ENCODE measurements at places on chromosomes 7 and 10. TPM values are rescaled to one million over a fixed set of nuclear protein-coding genes. Genes with fewer than 3 reads are reported as not detected.

Gene HOXA3
- not detected for total RNA-seq

Gene ITIH5
- total RNA-seq, result 0.29 TPM

Gene ECD
- total RNA-seq, result 31.3 TPM

DNA sequence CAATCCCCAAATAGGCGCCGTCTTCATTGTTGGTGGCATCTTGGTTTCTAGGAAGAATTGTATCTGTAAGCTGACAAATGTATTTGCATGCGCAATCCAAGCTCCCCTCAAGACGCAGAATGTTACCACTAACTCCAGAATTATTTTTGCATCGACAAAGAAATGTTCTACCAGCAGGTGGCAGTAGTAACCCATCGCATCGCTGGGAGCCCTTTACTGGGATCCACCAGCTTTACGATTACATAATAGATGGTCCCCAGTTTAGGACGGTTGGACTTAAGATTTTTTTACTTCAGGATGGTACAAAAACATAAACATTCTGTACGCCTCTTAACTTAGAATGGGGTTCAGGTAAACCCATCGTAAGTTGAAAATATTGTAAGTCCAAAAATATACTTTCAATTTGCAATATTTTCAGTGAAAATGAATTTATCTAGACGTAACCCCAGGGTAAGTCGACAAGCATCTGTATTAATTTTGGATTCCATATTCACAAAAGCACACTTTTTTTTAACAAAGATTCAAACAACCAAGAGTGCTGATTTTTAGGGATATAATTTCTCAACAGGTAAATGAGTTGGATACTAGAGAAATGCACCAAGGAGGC, 114.0 kb upstream of the COBL start:
- DNase-seq, result peak; percentile 71

DNA sequence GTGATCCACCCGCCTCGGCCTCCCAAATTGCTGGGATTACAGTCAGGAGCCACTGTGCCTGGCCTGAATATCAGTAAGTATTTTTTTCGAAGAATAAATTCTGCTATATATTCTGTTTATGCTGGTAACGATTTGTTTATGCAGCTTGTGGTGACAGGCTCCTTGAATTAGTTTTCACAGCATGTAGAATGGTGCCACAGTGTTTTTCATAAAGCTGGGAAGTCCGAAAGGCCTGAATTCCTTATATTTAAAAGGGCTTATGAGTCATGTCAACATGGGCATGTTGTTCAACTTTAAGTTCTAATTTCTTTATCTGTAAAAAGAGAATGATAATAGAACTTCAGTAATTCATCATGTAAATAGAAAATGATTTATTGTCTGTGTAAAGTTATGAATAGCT, 42.2 kb upstream of the WASL start:
- no peak for DNase-seq

- DNase-seq, result peak; percentile 64
These were observed 16.9 kb upstream of the PALD1 start for GRCh38 chr10:70461397-70462348.

DNA sequence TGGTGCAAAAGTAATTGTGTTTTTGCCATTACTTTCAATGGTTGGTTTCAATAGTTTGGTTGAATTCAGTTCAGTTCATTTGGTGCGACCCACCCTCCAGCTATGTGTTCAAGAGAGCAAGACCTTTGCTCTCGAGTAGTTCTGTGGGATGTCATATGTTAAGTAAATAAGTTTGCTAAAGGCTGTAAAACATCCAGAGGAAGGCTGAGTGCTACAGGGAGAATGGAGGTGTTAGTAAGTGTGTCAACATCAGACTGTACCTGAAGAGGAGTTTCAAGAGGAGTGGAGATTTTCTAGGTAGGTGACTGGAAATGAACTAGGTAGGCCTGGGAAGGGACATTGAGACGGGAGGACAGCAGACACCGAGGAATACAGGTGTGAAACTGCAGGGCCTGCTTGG, 147.7 kb downstream of the SH2D4B start:
- DNase-seq, result no peak

DNA sequence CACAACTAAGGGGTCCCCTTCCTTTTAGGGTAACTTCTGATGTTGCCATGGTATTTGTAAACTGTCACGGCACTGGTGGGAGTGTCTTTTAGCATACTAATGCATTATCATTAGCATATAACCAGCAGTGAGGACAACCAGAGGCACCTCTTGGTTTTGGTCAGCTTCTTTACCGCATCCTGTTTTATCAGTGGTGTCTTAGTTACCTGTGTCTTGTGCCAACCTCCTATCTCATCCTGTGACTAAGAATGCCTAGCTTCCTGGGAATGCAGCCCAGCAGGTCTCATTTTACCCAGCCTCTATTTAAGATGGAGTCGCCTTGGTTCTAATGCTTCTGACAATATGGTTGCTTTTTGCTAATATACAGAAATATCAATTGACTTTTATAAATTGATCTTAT, 54.9 kb downstream of the AHCYL2 start:
- DNase-seq, result no peak

GRCh38 chr10:45580371-45581215, 92.0 kb downstream of the ZFAND4 start:
- no peak for DNase-seq
